ENCODE measurements at places on chromosomes 2 and 18.

- no peak for DNase-seq
These were observed 9.9 kb upstream of the GAREM2 start for GRCh38 chr2:26162963-26163362.

DNA sequence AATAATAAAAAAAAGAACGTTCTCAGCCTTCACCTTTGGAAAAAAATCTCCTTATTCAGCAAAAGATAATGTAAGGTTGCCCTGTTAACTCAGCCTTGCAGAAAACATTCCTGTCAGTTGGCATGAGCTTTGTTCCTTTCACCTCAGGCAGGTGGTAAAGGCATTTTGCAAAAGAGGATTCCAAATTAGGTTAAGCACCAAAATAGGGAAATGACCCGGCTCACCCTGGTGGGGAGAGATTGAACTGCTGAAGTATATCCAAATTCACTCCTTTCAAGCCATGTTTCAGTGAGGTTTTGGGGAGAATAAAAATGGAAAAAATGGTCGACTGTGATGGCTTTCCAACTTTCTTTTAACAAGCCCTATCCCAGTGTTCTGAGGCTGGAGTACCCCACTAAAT lies 1988.8 kb upstream of the PIK3C3 start:
- no peak for DNase-seq

- DNase-seq, result no peak
These were observed 20.0 kb upstream of the PTPN2 start for GRCh38 chr18:12904012-12904516.

DNA sequence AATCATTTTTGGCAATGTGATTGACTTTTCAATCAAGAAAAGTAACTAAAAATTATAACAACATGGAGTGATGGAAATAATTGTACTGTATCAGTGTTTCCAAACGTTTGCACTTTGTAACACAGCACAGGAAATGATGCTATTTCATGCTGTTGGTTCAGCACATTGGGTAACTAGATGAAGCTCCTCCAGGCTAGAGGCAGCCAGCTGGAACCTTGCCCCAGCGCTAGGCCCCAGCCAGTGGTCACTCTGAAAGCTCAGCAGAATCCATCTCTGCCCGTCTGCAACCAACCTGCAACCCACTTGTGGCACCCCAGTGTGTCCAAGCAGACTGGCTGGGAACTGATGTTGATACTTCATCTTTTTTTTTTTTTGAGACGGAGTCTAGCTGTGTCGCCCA lies 15.3 kb downstream of the UNC50 start:
- no peak for DNase-seq

GRCh38 chr2:61162721-61163120 lies 733 bp downstream of the C2orf74 start:
- no peak for DNase-seq

GRCh38 chr2:11533278-11534070 lies at the start of gene GREB1:
Gene GREB1 (plus strand): TSS chr2:11534045. CDS start chr2:11556615, 22,570 bp downstream.
- DNase-seq, result no peak

GRCh38 chr2:183866666-183867065 lies 731.7 kb upstream of the ZNF804A start:
- no peak for DNase-seq

DNA sequence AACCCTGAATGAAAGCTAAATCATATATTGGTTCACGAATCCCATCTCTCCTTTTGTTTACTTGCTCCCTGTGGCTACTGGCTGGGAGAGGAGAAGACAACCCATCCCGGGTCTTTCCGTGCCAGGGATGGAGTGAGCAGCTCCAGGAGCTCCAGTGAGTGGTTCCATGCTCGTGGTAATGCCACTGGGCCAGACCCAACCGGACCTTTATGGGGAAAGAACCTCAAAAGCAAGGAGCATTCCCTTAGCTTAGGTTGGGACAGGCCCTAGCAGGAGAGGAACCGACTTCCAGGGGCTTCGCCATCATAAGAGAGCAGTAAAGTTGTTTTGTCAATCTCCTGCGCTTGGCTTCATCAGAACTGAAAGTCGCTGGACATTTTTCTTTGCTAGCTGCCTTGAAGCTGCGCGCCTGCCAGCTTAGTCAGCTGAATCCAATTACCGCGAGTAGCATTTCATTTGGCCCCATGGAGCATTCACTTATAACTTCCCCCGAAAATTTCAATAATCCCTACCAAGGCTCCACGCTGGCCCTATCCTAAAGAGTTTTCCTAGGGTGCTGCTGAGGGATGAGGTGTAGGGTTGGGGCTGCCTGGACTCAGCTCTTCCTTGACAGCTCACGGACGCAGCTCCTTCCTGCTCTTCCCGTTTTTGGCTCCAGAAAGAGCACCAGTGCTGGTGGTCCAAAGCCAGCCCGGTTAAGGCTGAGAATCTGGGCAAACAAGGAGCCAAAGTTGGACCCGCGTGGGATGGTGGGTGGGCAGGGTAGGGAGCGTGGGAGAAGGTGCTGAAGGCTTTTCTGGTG lies 4.9 kb downstream of the HOXD3 start:
- no peak for DNase-seq

GRCh38 chr2:141063406-141063805 lies 1067.4 kb downstream of the LRP1B start:
- no peak for DNase-seq

DNA sequence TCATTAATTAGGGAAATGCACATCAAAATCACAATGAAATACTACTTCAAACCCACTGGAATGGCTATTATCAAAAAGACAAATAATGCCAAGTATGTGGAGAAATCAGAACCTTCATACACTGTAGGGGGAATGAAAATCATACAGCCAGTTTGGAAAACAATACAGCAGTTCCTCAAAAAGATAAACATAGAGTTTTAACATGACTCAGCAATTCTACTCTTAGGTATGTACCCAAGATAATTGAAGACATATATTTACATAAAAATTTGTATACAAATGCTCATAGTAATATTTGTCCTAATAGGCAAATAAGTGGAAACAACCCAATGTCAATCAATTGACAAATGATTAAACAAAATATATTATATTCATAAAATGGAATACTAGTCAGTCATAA lies 45.4 kb upstream of the SATB2 start:
- no peak for DNase-seq

GRCh38 chr2:31710121-31710520 lies 129.4 kb upstream of the SRD5A2 start:
- no peak for DNase-seq

DNA sequence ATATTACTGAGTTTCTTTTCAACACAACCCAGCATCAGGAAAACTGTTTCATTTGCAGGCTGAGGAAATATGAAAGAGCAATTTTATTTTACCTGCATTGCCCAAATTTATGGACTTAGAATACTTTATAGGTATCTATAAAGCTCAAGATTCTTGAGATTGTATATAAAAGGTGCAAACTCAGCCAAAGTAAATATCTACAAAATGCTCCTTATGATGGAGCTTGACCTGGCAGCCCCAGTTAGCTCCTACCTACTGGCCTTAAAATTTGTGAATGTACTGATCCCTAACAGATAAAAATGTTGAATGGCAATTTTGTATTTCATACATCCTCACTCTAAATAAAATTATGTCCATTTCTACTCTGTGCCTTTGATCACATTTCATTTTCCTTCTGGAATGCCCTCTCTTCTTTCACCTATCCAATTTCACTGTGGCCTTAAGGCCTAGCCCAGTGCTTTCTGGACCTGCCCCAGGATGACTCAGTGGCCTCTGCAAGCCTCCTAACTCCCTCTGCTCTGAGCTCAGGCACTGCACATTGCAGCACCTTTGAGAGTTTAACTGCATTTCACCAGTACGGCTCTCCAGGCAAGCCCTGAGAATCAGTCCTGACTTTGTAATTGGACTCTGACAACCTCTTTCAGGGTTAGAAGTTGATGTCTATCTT lies 125.9 kb downstream of the ANTXR1 start:
- DNase-seq, result no peak

GRCh38 chr2:23137166-23137565 lies 247.8 kb upstream of the KLHL29 start:
- DNase-seq, result no peak

DNA sequence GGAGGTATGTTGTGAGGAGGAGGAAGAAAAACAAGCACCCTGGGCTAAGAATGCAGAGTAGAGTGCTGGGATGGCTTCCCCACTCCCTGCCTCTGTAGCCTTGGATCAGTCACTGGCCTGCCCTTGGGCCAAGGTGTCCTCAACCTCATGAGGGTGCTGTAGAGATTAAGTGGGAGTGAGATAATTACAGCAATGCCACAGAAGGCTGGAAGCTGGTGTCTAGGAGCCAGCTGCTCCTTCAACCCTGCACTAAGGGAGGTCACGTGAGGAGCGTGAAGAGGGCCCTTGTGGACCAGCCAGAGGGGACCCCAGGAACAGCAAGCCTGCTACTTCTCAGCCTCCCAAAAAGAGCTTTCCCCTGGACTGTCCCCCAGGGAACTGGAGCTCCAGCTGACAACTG lies 95.2 kb downstream of the TTC32 start:
- no peak for DNase-seq

GRCh38 chr2:143133783-143134182 lies 4.6 kb downstream of the ARHGAP15 start:
- DNase-seq, result no peak

GRCh38 chr2:16166327-16166981 lies 226.1 kb downstream of the MYCN start:
- DNase-seq, result no peak

- DNase-seq, result no peak
These were observed 123.5 kb downstream of the INHBB start for GRCh38 chr2:120469426-120469825.

DNA sequence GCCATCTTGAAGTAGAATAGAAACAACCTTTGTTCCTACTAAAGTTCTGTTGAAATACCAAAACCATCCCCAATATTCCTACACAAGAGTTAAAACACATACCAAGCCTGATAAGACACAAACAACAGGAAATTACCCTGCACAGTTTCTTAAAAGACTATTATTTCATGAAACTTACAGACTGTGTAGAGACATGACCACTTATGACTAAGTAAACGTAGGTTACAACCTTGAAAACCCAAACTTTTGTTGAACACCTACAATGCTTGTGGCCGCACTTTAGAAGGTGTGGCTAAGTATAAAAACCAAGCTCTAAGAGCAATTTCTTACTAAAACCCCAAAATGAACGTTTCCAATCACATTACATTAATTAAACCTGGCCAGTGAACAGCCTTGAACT lies 2.0 kb downstream of the SMAD2 start:
- no peak for DNase-seq

DNA sequence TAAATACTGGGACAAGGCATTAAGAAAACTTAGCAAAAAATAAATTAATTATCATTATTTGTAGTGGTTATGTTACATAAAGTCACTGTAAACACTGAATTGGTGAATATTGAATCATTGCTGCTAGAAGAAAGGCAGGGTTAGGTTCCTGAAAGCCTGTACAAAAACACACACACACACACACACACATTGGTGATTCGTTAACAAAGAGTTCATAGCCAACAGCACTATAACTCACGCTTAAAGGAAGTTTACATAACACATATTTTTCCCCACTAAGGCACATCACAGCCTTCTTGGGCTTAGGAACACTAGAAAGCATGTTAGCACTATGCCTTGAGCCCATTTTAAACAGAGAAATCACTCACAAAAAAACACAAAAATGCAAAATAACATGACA lies 690.0 kb upstream of the PIK3C3 start:
- no peak for DNase-seq

GRCh38 chr2:207103132-207103531 lies 62.6 kb downstream of the KLF7 start:
- DNase-seq, result no peak

GRCh38 chr2:199810422-199811171 lies 40.4 kb downstream of the FTCDNL1 start:
- no peak for DNase-seq

DNA sequence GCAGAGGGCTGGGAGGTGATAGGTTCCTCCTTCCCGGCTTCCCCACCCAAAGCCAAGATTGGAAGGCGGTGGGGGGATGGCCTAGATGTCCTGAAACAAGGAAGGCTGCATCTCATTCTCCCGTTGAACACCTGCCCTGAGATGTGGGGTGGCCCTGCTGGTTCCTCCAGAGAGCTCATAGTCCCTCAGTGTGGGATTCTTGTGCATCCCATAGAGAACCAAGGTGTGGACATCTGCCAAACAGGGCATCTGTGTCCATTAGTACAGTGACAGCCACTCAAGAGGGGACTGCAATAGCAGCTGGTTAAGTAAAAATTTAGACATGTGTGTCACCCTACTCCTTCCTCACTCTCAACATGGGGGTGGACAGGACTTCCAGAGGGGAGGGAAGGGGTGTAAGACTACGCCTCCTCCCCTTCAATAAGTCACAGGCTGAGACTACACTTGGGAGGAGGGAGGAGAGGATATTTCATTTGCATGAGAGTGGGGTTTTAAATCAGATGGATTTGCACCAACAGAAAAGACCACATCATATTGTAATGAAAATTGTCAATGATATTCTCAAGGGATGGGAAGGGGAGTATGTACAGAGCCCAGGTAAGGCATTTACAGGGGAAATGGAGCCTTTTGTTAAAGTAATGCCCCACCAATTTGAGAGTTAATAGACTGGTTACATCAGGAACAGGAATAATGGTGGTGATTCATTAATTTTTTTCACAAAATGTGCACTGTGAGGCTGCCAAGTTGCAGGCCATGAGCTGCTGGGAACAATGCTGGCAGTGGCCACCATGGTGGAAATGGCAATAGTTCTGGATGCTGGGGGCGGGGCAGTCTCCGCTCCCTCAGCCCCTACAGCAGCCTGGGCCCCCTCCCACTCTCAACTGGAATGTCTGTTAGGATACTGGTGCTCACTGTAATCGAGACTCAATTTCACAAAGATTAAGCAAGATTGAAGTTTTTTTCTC lies 80.6 kb downstream of the TEX51 start:
- no peak for DNase-seq

DNA sequence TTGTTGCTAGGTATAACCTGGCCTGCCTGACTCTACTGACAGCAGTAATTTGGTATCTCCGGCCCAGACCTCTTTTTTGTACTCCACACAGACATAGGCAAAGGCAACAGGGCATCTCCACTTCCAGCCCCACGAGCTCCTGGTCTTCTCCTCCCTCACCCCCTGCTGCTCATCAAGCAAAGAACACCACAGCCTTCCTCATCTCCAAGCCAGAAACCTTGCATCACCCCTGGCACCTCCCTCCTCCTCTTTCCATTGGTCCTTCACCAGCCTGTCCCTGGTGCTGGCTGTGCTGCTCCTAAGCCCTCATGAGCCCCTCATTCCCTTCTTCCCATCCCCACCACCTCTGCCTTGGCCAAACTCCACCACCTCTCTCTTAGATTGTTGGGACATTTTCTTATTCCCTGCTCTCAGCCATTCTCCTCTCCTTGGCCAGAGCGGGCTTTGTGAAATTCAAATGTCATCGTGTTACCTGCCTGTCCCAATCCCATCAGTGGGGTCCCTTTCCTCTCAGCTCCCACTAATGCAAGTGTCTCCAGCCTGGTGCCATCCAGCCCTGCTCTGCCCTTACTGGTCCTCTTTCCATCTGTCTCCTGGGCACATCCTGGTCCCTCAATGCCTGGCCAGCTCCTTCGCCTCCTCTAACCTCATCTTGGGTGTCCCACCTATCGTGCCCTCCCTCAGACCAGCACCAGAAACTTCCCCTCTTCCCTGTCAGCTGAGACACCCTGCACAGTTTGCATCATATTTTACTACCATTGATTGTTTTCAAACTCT lies 77.4 kb downstream of the INHBB start:
- no peak for DNase-seq

GRCh38 chr18:27772081-27772480 lies 404.8 kb downstream of the CDH2 start:
- no peak for DNase-seq

- DNase-seq, result no peak
These were observed 1.5 kb downstream of the SLC30A3 start for GRCh38 chr2:27261241-27261925.

Data from GM12892 (cell line).